ENCODE measurements at places on chromosomes 12 and 14.
A peak's percentile ranks its signal among the peaks of the same experiment; 100 is the strongest.

- DNase-seq, result no peak
Measured at GRCh38 chr14:89258728-89259273, 158.2 kb downstream of the FOXN3 start.

- no peak for DNase-seq
Measured at GRCh38 chr12:125518074-125518473, 452.8 kb downstream of the AACS start.

- no peak for DNase-seq
Measured at GRCh38 chr14:50801706-50802105, 29.3 kb downstream of the NIN start.

- DNase-seq, result no peak
Measured at GRCh38 chr12:2058837-2059236, 6.0 kb downstream of the CACNA1C start.

- DNase-seq, result no peak
Measured at GRCh38 chr12:57404966-57405640, 25.7 kb downstream of the R3HDM2 start.

GRCh38 chr12:70255311-70255710, 12.1 kb downstream of the CNOT2 start:
- DNase-seq, result no peak

DNA sequence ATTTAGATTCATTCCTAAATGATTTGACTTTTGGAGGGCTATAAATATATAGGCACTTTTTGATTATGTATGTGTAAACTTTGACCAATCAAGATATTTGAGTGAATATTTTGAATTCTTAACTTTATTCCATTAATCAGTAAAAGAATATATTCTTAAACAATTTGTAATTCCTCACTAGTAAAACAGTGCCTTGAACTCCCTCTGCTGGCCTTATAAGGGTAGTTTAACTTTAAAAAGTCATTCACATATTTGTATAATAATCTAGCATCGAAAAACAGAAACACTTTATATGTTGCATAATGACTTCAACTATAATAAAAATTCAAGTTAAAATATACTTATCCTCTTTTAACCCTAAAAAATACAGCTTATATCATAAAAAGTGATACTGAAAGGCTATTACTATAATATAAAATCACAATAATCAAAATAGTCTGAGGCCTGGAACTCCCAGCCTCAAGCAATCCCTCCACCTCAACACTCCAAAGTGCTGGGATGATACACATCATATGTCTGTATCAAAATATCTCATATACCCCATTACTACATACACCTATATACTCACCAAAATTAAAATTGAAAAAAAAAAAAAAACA, 31.2 kb downstream of the CCDC59 start:
- DNase-seq, result peak; percentile 13

DNA sequence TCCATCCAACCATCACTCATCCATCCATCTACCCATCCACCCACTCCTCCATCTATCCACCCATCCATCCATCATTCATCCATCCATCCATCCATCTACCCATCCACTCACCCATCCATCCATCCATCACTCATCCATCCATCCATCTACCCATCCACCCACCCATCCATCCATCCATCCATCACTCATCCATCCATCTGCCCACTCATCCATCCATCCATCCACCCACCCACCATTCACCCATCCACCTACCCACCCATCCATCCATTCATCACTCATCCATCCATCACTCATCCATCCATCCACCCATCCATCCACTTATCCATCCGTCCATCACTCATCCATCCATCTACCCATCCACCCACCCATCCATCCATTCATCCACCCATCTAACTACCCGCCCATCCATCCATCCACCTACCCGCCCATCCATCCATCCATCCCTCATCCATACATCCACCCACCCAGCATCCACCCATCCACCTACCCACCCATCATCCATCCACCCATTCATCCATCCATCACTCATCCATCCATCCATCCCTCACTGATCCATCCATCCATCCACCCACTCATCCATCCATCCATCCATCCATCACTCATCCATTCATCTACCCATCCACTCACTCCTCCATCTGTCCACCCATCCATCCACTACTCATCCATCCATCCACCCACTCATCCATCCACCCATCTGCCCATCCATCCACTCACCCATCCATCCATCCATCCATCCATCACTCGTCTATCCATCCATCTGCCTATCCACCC, 24.1 kb downstream of the TRPV4 start:
- no peak for DNase-seq

DNA sequence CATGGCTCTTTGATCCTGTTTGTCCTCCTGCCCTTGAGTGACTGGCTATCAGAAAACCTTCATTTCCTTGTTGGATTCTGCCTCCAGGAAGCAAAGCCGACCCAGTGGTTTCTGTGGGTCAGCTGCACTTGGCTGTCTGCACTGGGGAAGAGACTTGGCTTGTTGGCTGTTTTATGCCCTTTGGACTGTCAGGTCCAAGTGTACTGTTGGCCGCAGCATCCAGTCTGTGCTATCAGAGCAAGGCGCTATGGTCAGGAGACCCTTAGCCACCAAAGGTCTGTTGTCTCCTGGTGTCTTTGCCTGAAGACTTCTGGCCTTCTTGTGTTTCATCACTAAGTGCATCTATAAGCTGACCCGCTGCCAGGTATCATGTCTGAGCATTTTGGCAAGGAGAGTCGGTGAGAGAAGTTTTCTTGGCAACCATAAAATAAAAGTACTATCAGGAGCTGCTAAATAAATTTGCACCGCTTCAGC, 177.4 kb upstream of the HIF1A start:
- no peak for DNase-seq

DNA sequence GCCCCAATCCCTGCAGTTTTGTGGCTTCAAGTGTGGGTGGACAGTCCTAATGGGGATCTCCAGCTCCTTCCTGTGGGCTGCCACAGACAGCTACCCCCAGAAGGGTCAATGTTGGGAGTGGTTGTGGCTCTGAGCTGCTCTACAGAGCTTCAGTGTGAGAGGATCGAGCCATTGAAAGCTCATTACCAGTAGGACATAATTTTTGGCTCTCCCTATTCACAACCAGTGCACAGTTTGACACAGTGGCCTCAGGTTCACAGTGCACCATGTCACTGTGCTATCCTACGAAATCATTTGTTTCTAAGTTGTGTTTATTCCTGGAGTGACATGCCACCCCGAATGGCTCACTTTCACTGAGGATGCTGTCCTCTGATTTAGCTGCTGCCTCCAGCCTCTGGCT, 22.8 kb downstream of the TMBIM6 start:
- no peak for DNase-seq

DNA sequence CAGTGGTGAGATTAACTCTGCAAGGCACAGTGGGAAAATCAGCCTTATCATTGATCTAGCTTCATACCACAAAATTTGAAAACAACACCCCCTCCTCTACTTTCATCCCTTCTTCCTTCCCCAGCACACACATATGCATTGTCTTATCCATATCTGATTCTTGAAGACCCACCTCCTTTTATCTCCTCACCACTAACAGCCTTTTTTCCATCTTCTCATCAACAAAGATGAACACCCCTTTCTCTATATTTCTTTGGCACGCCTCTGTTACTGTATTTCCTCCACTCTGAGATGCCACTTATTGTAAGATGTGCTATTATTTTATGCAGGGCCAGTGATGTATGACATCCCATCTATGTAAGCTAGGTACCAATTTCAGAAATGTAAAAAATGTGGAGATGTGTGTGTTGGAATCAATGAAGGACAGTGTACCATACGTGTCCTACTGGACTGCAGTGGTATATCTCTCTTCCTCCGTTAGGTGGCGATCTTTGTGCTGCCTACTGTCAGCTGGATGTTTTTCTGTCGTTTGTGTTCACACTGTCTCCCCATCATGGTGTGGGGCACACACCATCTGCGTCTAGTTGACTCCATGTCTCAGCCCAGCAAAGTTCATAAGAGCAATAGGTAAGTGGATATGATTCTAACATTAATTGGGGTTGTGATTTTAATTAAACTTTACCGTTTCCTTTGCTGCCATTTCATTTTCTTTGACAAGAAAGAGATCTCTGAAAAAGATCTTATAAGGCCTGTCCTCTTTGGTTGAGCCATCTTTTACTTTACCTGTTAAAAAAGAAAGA, 24.0 kb downstream of the CCDC38 start:
- DNase-seq, result peak; percentile 53

- DNase-seq, result no peak
Measured at GRCh38 chr14:97401714-97402113, 604.5 kb downstream of the VRK1 start.

GRCh38 chr12:89984846-89985245, 276.2 kb upstream of the ATP2B1 start:
- no peak for DNase-seq

DNA sequence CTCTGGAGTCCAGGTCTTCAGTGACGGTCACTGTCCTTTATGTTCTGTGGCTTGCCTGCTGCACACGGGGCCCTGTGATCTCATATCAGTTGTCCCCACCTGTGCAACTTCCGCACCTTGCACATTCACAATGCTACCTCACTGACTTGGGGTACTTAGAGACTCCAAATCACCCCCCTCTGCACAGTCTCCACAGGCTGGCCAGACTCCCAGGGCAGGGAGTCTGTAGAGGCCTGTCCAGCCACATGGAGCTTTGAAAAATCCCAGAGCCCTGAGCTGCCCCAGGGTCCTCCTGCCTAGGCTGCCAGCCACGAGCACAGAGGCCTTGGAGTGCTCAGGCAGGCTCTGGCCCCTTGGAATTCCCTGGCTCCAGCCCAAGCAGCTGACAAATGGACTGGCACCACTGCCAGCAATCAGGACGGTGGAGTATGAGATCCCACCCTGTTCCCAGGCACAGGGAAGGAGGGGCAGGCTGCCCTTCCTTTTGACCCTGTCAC, 26.4 kb downstream of the CMKLR1 start:
- DNase-seq, result no peak
